ENCODE measurements at places on chromosomes 4 and X.
A peak's percentile ranks its signal among the peaks of the same experiment; 100 is the strongest.

DNA sequence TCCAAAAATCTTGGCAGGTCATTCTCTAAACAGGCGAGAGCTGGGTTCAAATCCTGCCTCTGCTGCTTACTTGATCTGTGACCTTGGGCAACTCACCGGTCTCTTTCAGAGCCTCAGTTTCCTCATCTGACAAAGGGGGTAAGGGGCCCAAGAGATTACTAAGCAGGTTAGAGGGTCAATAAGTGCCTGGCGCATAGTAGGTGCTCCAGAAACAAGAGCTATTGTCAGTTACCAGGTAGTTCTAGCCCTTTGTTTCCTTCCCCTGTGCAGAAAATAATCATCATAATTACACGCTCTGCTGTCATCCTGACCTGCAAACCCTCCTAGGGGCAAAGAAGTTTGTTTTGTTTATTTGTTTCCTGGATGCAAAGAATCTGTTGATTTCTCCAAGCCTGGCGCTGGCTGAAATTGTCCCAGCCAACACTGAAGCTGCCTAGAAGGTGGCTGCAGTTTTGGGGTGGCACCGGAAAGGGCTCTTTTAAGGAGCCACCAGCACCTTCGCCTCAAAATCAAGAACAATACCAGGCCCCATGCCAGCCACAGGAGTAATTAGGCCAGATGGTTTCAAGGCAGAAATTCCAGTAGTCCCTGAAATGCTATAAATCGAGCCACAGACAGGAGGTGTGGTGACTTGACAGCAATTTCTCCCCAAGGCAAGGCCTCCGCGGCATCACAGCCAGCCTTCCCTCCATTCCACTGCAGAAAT lies 10.2 kb upstream of the KIAA0232 start:
- no peak for DNase-seq

DNA sequence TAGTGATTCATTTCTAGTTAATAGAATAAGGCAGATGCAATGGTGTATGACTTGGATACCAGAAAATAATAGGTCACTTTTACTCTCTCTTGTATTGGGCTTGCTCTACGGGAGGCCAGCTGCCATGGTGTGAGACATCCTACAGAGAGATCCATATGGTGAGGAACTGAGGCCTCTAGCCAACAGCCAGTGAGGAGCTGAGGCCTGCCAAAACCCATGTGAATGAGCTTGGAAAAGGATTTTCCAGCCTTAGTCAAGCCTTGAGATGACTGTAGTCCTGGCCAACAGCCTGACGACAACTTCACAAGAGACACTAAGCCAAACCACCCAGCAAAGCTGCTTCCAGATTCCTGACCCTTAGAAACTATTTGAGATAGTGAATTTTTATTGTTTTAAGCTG lies 1300.2 kb downstream of the RAPGEF2 start:
- no peak for DNase-seq

DNA sequence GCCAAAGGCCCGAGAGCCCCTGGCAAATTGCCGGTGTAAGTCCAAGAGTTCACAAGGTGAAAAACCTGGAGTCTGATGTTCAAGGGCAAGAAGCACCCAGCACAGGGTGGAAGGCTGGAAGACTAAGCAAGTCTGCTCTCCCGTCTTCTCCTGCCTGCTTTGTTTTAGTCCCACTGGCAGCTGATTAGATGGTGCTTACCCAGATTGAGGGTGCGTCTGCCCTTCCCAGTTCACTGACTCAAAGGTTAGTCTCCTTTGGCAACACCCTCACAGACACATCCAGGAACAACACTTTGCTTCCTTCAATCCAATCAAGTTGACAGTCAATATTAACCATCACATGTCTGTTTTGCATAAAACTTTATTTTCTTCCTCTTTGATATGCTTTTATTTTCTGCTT lies 157.4 kb downstream of the HS3ST1 start:
- no peak for DNase-seq

- no peak for DNase-seq
Measured at GRCh38 chr4:5037553-5038551, 13.4 kb upstream of the STK32B start.

GRCh38 chr4:130028552-130028951 lies 932.6 kb downstream of the C4orf33 start:
- DNase-seq: no peak

DNA sequence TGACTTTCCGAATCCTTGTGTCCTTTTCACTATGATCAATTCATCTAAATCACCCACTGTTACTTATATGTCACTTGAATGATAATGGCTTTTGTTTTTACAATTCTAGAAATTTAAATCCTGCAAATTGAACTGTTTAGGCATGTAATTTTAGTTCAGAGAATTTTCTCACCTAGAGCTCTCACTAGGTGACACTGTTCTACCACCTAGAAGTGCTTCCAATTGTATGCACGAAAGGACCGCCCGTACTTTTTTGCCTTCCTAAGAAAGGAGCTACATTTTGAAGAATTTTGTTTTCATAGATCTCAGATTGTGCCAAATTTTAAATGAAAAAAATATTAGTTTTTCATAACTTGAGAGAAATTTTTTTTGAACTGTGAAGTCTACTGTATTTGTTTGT lies 481.6 kb upstream of the FSTL5 start:
- no peak for DNase-seq

DNA sequence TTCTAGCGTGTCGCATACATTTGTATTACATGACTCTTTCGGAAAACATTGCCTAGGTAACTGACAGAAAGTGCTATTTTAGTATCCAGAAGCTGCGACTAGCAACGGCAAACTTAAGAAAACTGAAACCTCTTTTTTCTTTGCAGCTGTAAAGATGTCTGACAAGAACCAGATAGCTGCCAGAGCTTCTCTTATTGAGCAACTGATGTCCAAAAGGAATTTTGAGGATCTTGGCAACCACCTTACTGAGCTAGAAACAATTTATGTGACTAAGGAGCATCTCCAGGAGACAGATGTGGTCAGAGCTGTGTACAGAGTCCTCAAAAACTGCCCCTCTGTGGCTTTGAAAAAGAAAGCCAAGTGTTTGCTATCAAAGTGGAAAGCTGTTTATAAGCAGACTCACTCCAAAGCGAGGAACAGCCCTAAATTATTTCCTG lies 9.4 kb downstream of the TCEANC start:
- DNase-seq: no peak

GRCh38 chrX:1027680-1028079 lies 184.8 kb downstream of the CRLF2 start:
- no peak for DNase-seq

GRCh38 chrX:15298201-15298600 lies 17.2 kb downstream of the ASB11 start:
- no peak for DNase-seq

GRCh38 chr4:146975036-146975435 lies 29.4 kb upstream of the TTC29 start:
- DNase-seq: no peak

DNA sequence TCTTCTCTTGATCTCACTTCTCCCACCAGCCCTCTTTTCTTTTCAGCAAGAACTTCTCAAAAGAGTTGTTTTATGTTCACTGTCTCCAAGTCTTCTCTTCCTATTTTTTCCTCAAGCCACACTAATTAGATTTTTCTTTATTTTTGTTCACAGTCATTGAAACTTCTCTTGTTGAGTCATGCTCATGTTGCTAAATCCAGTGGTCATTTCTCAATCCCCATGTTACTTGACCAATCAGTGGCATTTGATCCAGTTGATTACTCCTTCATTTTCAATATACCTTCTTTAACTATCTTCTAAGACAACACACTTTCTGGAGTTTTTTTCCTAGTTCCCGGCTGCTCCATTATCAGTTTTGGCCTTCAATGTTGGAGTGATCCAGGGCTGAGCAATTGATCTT lies 103.1 kb upstream of the LSM6 start:
- DNase-seq: no peak

DNA sequence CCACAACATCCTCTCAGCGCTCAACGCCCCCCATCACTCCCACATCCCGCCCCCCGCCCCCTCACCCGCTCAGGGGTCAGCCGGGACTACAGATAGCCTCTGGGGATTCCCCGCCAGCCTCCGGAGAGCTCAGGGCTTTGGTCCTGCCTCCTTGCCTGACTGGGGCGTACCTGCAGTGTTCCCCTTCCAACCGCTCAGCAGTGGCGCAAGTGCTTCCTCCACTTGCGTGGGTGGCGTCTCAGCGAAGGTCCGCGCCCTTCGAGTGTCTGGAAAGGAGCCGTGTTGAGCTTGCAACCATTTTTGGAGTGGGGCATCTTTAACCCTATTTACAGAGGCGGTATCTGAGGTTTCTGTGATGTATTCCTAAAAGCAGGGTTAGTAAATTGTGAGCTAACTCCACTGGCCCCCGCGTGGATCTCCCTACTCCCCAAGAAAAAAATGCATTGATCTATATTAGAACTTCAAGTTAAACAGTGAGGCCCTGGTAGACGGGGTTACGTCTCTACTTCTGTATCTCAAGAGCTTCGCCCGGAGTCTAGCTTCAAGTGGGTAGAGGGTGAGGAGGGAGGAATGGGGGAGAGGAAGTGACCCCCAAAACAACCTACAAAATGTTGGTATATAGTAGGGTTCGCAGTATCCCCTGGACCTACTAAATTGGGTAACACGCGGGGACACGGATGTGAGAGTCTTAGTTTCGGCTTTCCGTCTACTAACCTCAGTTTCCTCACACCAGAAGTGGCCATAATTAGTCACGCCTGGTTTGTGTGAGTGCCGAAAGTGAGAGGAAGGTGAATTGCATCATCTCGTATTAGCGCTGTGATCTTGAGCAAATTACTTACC lies 16.1 kb downstream of the NKX3-2 start:
- no peak for DNase-seq

DNA sequence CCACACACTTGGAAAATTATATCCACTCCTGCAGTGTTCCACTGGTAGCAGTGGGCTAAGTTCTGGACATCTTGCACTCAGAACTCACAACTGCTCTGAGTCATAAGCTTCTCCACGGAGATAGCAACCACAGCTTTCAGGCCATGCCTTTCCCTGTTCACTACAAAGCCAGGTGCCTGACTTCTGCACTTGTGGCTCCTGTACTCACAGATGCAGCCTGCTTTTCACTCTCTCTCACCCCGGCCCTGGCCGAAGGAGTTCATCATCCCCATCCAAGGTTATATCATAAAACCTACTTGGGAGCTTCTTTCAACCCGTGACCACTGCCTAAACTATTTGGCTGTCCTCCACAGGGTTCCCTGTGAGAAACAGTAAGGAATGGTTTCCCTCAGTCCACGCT lies 999.4 kb downstream of the GLUD2 start:
- DNase-seq: no peak

DNA sequence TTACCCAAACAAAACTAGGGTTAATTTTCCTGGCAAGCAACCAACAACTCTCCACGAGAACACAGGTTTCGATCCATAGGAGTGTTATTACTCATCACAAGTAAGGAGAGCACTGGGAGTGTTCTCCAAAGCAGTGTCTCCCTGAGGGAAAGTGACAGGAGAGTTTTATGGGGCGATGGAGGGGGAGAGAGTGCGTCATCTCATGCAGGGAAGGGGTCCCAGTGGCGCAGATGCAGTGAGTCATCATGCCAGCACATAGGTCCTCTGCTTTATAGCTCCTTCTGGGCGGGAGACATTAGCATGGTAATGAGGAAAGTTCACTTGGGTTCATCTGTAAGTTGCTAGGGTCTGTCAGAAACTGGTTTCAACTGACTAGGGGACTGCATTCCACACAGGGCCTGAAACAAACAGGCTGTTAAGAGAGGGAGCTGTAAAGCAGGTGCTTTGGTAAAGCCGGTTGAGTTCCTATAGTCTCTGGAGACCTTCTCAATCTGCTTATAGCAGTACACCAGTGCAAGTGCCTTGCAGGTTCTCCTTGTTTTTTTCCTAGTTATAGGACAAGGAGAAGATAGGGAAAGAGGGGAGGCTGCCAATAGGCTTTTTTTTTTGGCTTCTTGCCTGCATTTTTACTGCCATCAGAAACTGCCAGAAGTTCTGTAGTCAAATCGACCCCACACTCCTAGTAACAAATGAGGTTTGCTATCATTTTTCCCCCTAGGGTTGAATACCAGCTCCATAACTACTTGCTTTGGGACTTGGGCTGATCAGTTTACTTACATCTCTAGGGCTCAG lies 12.8 kb upstream of the BOD1L1 start:
- DNase-seq: peak; percentile 45

DNA sequence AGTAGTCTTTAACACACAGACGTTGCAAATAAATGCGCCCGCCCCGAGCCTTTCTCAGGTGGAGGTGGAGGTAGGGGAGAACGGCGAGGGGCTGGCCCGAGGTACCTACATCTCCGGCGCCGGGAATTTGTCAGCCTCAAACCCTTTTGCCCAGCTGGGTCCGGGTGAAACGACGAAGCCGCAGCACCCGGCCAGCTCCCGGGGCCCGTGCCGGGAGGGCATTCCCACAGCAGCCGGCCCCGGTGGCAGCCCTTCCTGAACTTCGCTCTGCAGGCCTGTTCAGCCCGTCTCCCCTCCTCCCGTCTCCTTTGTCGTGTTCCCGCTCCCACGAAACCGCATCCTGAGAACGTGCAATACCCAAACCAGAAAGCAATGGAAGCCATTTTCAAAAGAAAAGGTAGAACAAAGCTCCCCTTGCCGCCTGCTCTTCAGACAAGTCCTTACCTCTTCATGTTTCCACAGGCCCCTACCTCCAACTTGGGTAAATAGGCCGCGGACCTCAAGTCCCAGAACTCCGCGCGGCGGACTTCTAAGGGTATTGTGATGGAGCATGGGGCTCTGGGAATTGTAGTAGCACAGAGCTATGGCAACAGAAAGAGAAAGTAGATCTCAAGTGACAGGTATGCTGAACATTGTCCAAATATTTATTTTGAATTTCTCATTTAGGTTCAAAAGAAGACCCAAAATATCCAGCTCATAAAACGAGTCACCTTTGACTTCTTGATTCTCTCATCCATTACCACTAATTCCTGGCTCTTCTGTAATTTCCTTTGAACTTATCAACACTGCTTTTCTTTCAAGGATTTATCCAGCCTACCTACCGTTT lies at the start of gene RBM41:
Gene RBM41, minus strand, starts transcription at position 501 of the 826 bp plus-strand sequence. Its CDS starts 49 bp downstream, at position 452.
- DNase-seq: peak; percentile 50

- DNase-seq: peak; percentile 3
Measured at GRCh38 chr4:92600638-92601037, 296.9 kb downstream of the GRID2 start.

DNA sequence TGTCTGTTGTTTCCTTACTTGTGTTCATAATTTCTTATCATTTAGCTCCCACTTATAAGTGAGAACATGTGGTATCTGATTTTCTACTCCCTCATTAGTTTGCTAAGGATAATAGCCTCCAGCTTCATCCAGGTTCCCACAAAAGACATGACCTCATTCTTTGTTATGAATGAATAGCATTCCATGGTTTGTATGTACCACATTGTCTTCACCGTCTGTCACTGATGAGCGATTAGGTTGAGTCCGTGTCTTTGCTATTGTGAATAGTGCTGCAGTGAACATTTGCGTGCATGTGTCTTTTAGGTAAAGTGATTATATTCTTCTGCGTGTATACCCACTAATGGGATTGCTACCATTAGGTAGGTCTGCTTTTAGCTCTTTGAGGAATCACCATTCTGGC lies 624.3 kb upstream of the EPHA5 start:
- no peak for DNase-seq

DNA sequence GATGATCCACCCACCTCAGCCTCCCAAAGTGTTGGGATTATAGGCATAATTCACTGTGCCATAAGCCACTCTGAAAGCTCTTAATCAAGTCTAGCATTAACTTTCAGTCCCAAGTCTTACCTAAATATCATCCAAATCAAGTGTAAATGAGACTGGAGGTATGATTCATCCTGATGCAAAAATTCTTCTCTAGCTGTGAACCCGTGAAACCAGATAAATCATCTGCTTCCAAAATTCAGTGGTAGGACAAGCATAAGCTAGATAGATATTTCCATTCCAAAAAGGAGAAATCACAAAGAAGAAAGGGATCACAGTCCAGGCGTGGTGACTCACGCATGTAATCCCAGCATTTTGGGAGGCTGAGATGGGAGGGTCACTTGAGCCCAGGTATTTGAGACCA lies 8.8 kb upstream of the TBC1D25 start:
- no peak for DNase-seq

GRCh38 chr4:108559911-108560310 lies 60.5 kb upstream of the RPL34 start:
- DNase-seq: no peak
